ENCODE measurements at places on chromosomes 7 and 10.

DNA sequence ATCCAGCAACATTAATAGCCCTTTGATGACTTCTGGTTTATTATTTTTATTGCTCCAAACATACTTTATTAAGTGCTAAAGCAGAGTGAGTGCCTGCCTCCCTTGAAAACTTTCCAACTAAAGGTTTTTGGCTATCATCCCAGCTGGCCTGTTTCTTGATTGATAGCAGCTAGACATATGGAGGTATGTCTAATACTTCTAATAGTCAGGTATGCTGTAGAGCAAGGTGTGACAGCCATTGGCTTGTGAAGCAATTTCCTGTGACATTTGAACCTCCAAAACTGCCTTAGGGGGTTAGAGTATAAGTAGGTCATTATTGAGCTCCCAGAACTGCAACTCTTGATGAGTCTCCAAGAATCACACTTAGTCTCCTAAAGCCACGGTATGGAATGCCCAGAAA is 55.8 kb downstream of the LOXL4 start:
- no peak for DNase-seq

DNA sequence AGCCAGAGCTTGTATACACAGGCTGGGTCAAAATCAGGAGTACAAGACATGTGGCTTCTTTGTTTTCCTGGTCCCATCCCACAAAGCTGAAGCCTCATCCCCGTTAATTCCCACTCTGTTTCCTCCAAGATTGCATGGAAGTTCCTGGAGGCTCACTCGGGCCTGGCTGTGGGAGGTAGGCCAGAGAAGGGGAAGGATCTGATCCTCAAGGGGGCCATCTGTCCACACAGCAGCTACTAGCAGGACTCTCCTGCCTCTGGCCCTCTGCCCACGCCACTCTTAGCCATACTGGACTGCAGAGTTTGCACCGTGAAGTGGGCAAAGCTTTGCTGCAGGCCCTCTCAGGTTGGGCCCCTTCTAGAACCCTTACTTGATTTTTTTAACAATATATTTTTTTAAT is 160.6 kb downstream of the FGFR2 start:
- peak; percentile 55 for DNase-seq

DNA sequence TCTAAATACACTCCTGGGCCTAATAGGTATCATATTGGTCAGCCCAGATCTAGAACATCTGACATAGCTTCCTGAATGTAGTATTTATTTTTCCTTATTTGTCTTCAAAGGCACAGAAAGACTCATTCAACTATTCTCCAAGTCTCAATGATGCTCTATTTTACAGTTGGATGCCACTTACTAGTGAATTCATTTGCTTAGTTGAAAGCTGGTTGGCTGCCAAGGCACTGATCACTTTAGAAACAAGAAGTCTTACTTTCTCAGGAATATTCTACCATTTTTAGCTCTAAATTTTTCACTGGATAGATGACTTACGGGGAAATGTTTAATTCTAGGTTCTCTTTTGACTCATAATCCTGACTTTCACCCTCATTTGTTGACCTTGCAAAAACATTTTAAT is 863.4 kb downstream of the SORCS1 start:
- DNase-seq = no peak

GRCh38 chr10:103816431-103816830 is 38.9 kb downstream of the SH3PXD2A start:
- DNase-seq = no peak

DNA sequence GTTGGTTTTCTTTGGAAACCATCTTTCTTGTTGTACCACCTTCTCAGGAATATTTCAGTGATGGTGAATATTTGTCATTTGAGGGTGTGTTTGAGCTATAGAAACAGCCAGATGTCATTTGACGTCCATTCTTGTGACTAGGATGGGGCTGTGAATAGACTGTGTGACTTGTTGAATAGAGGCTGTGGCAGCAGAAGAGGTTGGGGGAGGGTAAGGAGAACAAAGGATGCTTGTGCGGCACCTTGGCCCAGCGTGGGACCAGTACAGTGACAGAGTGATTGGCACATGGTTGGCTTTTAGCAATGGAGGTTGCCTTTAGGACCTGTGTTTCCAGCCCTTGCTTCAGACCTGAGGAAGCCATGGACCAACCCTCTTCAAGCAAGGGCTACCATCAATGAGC is 11.3 kb downstream of the DMBT1 start:
- no peak for DNase-seq

DNA sequence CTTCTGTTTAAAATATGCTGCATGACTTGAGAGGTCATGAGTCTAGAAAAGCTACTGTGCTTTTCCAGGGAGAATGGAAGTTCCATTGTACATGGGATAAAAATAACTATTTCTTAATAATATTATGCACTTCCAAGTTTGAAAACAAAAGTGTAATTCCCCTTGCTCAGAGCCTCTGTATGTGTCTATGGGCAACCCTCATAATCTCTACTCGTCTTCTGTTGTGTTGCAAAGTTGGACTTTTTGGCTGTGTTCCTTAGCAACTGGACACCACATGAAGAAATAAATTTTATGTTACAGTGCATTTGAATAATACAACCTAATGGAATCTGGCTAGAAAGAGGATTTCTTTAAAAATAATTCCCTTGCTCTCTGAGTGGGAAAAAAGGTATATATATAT is 242.6 kb downstream of the TWIST1 start:
- no peak for DNase-seq

DNA sequence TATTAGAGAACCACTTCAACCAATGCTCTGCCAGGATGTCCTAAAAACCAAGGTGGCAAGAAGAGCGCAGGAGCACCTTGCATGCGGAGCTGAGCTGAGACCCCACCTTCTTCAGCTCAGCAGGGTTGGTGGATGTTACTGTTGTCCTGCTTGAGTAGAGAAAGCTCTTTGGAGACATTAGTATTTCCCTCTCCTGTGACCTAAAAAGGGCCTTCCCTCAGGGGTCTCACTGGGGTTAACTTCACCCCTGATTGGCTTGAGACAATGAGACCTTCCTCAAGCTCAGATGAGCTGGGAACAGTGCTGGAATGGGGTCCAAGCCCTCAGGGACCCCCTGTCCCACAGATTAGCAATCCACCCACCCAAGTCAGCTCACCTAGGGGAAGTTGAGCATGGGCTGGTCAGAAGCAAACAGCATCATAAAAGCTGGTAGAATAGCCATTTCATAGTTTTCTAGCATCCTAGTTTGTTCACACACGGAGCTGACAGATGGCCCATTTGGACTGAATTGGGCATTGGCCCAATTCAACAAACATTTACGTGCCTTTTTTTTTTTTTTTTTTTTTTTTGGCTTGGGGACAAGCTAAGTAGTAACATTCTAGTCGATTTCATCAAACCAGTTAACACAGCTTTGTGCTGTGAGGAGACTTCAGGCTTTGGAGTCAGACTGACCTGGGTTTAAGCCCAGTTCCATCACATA is 100.6 kb upstream of the HABP2 start:
- no peak for DNase-seq

GRCh38 chr10:96992721-96993120 is 160.6 kb downstream of the LCOR start:
- no peak for DNase-seq

DNA sequence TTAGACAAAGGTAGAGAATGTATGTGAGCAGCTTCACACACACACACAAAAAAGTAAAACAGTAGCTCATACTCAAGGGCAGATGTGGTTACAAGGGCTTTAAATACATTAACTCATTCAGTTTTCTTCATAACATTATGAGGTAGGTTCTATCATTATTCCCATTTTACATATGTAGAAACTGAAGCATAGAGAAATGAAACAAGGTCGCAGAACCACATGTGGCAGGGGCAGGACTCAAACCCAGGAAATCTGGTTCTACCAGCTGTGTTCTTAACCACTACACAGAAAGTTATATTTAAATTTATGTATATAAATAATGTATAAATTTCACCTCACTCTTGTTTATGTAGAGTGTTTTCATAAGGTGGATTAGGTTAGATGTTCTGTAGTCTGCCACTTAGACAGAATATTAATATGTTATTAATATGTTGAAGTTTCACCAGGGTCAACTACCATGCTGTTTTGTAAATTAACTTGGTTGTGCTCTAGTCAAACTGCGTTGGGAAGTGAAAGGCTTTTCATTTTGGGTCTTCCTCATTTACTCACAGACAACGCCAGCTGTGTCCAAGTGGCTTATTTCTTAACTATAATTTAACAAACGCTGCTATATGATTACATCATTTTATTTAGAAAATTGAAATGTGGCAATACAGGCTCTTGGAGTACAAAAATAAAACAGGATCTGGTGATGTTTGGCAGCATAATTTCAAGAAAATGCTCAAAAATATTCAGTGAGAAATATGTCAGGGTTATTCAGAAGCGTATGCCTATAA is 138.4 kb downstream of the MDFIC start:
- DNase-seq = no peak

- DNase-seq = no peak
Observed at GRCh38 chr10:103784723-103785418, 70.5 kb downstream of the SH3PXD2A start.
